ENCODE measurements at places on chromosomes 7 and 10.

DNA sequence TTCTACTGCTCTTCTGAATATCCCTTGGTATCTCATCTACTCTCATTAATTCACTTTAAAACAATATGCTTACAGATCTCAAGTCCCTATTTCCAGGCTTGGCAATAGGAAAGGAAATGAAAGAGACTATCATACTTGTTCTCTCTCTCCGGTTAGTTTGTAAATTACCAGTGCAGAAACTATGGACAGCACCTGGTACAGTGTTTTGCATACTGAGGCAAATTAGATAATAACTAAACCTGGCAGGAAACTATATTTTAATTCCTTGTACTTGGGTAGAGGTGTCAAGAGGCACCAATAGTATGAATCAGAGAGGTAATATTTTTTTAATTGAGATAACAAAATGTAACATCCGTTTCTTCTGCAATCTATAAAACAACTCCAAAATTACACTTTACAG is 97.7 kb upstream of the TMEM196 start:
- no peak for DNase-seq

GRCh38 chr7:68787566-68787965 is 810.7 kb upstream of the AUTS2 start:
- DNase-seq, result no peak

DNA sequence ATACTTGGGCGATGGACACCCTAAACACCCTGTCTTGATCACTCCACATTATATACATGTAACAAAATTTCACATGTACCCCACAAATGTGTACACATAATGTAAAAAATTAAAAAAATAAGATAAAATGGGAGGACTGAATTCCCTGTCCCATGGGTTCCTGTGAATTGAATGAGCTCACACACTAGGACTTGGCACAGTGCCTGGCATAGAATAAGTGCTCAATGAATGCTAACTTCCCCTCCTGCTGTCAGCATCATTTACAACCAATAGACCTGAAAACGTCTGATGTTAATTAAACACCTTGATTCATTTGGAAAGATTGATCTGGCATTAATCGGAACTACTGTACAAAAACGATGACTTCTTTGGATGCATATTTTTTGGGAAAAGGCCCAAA is 117.3 kb upstream of the ZNF438 start:
- peak; percentile 37 for DNase-seq

DNA sequence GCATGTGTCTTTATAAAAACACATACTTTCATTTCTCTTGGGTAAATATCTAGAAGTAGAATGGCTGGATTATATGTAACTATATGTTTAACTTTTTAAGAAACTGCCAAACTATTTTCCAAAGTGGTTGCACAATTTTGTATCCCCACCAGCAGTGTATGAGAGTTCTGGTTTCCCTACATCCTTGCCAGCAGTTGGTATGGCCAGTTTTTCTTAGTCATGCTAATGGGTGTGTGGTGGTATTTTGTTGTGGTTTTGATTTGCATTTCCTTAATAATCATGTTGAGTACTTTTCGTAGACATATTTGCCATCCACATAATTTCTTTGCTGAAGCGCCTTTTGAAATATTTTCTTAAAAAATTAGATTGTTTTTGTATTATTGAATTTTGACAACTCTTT is 60.3 kb downstream of the NEUROG3 start:
- DNase-seq, result peak; percentile 14

- DNase-seq, result no peak
Measured at GRCh38 chr10:60276232-60276631, 113.4 kb downstream of the ANK3 start.

DNA sequence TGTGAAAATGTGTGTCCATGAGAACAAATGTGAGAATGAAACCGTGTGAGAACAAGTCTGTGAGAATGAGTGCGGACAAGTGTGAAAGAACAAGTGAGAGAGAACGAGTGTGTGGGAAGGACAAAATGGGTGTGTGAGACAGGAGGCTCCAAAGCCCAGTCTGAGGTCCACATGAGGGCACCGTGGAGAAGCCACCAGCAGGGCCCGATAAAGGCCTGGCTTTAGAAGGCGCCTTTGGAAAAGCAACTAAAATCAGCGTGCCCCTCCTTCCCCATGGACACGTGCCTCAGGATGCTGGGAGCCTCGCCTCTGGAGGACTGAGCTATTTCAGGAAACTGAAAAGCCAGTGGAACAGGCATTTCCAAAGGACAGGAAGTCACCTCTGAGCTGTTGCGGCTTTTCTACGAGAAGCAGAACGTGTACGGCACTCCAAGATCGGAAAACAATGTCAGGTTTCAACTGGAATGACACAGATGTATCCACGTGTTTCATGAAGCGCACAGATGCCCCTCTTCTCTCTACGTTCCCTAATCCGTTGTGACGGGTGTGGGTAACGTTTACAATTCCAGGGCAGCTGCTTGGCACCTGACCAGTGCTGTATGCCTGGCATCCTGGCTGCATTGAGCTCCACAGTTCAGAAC is 46.4 kb downstream of the ESYT2 start:
- peak; percentile 52 for DNase-seq

DNA sequence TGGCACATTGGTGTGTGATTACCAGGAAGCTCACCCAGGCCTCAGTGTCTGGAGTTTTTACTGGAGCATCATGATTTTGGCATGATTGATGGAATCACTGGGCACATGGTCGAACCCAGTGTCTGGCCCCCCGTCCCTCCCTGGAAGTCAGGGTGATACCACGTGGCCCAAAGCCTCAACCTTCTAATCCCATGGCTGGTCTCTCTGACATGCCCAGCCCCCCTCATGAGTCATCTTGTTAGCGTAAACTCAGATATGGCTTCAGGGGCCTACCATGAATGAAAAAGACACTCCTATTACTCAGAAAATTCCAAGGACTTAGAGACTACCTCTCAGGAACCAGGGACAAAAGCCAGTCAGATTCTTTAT is 109.3 kb downstream of the GRK5 start:
- peak; percentile 94 for DNase-seq

GRCh38 chr10:75050149-75050919 is 61.1 kb upstream of the SAMD8 start:
- DNase-seq, result no peak

DNA sequence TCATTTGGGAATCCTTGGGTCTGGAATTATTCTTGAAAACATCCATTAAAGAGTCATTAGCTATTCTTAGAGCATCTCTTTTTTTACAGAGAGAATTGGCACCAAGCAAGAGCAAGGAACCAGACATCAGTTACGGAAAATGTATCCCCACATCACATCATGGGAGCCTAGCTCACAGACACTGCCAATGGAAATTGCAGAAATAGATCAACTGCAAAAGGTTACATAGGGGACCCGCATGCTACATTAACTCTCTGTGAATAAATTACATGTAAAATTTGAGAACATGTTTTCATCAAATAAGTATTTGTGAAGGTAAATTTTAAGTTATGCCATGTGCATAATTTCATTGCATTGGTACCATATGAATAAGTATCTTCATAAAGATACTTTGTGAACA is 224.8 kb downstream of the ZNF248 start:
- no peak for DNase-seq

GRCh38 chr7:114823290-114823689 is 98.6 kb upstream of the MDFIC start:
- peak; percentile 10 for DNase-seq

GRCh38 chr7:44563171-44563679 is 10.5 kb downstream of the DDX56 start:
- DNase-seq, result no peak

DNA sequence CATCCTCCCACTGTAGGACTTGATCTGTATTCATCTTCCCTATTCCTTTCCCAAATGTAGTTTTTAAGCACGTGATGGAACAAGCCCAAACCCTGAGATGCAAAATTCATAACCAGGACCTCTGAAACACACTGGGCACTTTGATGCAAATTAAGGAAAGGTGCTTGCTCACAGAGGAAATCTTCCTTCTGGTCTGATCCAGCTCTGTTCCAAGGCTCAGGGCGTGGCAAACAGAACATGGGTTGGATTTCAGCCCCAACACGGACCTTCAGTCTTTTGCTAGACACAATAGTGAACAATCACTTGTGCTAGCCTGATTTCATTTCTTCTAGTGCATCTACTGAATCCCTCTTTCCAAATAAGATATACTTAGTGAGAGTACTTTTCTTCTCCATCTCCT is 27.9 kb downstream of the PON3 start:
- no peak for DNase-seq

GRCh38 chr10:22656036-22656435 is 58.3 kb downstream of the PIP4K2A start:
- DNase-seq, result no peak

DNA sequence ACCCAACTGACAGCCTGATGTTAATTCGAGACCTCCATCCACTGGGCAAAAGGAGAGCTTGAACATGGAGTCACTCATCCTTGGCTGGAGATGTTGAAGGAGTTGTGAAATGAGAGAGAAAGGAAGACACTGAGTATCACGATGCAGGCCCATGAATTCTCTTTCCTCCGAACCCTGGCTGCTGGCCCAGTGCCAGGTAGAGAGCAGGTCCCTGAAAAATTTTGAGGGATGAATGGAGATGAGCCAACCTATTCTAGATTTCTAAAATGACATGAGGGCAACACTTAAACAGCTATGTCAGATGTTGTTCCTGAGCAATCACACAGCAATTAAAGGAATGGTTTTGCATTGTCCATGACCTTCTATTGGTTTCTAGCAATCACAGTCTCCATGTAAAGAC is 355.1 kb upstream of the ZMIZ1 start:
- no peak for DNase-seq

DNA sequence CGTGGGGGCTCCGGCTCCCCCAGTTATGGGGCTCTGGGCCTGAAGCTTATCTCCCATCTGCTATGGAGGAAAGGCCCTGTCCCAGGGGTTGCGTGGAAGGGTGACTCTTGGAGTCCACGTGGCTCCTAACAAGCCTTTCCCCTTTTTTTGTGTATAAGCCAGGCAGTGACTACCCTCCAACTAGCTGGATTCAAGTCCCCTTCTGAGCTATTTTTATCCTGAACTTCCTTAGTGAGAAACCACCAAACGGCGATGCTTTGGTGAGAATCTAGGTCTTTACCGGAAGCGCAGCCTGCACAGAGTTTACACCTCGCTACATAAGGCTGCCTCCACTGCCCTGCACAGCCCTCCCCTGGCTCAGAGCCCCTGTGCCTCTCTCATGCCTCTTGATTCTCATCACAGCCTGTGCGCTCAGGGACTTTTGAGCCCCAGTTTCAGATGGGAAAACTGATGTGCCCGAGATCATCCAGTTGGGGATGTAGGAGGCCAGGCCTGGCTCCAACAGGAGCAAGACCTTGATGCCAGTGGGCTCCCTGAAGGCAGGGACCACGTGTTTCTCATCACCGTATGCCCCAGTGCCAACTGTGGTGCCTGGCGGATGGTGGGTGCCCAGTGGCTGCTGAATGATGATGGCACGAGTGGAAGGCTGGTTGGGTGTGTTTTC is 102.3 kb upstream of the PPIF start:
- DNase-seq, result peak; percentile 32

GRCh38 chr7:113141803-113142202 is 23.4 kb upstream of the SMIM30 start:
- no peak for DNase-seq

DNA sequence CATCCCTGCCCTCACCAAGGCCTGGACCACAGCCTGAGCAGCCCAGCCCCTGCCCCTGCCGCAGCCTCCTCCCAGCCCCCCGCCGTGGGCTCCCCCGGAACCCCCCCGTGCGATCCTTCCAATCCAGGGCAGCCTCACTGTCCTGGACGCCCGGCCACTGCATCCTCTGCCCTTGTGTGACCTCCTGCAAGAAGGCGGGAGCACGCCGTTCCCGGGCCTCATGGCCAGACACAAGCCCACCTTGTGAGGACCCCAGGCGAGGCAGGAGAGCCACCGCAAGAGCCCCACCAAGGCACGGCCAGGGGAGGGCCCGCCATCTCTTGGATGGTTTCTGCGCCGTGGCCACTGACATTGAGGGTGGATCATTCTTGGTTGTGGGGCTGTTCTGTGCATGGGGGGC is 7.8 kb upstream of the LFNG start:
- no peak for DNase-seq

GRCh38 chr7:155684543-155684942 is 40.1 kb downstream of the RBM33 start:
- DNase-seq, result no peak

- DNase-seq, result peak; percentile 97
Measured at GRCh38 chr10:71998840-71999194, 34.6 kb downstream of the CHST3 start.

GRCh38 chr10:16993186-16993585 is 136.4 kb downstream of the CUBN start:
- DNase-seq, result no peak

DNA sequence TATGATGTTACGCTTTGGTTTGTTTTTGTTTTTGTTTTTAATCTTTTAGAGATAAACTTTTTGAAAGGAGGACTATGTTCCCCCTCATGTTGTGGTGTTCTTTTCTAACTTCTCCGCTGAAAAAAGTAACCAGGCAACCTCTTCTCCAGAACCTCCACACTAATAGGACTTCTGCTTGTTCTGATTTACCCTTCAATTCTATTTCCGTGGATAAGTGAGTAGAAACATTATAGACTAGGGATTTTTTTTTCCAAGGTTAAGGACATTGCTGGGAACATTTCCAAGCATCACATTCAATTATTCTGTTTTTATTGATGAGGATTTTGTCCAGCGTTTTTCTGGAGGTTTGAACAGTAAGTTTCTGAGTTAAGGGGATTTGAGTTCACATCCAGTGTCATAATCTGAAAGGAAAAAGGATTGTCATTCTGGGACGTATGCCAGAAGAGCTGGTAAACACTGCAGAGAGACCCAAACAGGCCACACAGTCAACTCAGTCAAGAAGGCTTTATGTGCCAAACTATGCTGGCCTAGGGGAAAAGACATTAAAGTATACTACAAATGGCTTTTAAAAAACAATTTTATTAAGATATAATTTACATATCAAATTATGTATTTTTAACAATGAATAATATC is 28.3 kb upstream of the RALA start:
- peak; percentile 73 for DNase-seq

- DNase-seq, result peak; percentile 27
Measured at GRCh38 chr10:35007858-35008301, 82.3 kb downstream of the CUL2 start.

DNA sequence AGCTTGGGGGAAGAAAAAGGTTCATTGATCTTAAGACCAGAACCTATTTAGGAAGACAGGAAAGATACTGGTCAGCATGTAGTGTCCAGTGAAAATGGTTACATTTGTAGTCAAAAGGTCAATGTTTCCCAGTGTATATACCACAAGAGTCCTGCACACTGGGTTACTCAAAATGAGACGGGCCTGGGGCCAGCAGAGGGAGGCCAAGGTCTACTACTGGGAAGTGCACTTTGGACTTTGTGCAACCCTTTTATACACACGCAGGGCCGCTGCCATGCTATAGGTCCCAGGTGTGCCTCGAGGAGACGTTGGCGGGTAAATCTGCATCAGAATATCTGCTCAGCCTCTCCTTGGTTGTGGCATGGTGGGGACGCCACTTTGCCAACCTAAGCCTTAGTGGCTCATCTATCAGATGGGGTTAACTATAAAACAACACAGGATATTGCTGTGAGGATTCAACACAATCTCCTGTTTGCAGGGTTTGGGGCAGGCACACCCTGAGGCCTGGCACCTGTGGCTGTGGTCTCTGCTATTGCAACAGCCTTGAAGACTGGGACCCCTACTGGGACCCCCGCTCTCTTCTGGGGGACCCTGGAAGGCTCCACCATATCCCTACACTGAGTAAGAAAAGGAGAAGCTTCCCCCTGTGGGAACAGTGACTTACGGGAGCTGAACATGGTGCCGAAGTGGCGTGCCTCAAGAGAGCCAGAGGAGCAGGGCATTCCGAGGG is 19.7 kb downstream of the CLRN3 start:
- DNase-seq, result no peak

- DNase-seq, result no peak
Measured at GRCh38 chr10:118473305-118473960, 122.0 kb downstream of the PRLHR start.

- DNase-seq, result peak; percentile 59
Measured at GRCh38 chr7:101816595-101817470, 593 bp upstream of the CUX1 start.

All from EH (cell line).